Left colon (tissue), 2 donors: ENCODE measurements at places on chromosomes 1 and 21.

- DNase-seq, result no peak
Measured at GRCh38 chr1:56496821-56497772, 82.3 kb downstream of the PLPP3 start.

DNA sequence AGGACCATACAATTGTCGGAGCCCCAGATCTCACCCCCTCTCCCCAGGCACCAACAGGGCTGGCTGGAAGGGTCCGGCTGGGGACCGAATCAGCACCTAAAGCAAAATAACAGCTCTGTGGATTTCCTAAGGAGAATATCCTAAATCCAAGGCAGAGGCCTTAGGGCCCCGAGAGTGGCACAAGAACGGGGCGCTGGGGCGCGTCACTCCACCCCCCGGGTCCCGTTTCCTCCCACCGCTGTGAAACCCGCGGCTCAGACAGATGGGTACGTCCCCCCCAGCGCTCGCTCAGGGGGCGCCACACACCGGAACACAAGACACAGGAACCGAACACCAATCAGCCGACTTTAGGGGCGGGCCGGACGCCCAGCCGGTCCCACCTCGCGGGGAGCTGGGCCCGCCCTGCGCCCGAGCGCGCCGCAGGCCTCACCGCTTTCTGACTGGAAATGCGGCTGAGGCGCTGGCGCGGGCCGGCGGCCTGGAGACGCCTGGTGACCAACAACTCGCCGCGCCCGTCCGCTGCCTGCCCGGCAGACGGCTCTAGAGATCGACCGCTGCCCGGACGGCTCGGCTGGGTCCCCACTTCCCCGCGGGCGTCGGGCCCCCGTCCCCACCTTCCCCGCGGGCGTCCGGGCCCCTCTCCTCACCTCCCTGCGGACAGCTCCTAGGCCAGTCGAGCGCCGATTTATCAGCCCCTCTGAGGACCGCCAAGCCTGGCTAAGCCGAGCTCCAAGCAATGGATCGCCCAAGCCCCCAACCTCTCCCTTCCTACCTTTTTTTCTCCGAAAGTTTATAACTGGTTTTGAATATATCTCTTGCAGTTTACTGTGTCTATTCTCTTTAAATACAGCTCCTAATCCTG lies at the start of gene HFM1:
Gene HFM1, minus strand, starts transcription at position 687 of the 862 bp plus-strand sequence. CDS start 3,755 bp downstream, outside the sequence.
- peak; percentile 49 for DNase-seq

- DNase-seq, result no peak
Measured at GRCh38 chr1:229323885-229324553, 18.8 kb downstream of the CCSAP start.

DNA sequence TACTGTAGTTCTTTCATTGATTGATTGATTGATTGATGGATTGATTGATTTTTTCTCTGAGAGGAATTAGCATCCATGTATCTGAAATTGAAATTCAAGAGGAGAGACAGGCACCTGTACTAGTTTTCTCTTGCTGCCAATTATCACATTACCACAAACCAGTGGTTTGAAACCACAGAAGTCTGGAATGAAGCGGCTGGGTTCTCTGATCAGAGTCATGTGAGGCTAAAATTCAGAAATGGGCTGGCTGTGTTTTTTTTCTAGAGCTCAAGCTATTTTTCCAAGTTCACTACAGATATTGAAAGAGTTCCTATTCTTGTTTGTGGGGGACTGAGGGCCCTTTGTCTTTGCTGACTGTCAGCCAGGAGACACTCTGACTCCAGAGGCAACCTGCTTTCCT lies 10.0 kb downstream of the NBPF3 start:
- no peak for DNase-seq

DNA sequence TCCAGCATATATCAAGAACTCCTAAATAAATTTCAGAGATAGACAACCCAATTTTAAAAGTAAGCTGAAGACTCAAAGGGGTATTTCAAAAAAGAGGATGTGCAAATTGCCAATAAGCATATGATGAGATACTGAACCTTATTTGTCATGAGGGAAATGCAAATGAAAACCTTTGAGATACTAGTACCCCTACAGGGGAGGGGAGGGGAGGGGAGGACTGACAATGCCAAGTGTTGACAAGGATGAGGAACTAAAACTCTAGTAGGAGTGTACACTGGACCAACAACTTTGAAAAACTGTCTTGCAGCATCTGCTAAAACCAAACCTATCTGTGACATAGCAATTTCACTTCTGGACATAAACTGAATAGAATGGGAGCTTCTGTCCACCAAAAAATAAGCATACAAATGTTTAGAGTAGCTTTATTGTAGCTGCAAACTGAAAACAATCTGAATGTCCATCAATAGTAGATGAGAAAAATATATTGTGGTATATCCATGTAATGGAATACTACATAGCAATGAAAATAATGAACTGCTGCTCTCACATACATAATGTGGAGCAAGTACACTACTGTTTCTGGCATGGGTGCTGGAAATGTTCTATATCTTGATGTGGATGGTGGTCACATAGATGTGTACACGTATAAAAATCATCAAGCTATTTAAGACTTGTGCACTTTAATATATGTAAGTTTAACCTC lies 57.2 kb downstream of the CDK18 start:
- no peak for DNase-seq

DNA sequence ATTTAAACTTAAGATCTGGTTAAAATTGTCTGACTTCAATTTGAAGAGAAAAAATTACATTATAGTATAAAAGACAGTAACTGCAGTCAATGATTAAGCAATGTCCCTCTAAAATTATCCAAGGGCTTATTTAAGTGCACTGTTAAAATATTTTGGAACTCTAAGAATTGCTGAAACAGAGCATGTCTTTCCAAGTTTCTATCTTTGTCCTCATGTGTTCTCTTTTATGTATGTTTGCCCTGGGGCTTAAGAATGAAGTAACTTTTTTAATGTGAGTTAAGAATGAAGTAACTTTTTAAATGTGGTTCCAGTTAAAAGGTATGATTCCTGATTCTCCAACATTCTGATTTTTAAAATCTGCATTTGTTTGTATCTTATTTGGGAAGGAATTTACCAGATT lies 69.0 kb upstream of the MARK1 start:
- no peak for DNase-seq

GRCh38 chr1:77413541-77414335 lies 131.9 kb downstream of the AK5 start:
- no peak for DNase-seq

DNA sequence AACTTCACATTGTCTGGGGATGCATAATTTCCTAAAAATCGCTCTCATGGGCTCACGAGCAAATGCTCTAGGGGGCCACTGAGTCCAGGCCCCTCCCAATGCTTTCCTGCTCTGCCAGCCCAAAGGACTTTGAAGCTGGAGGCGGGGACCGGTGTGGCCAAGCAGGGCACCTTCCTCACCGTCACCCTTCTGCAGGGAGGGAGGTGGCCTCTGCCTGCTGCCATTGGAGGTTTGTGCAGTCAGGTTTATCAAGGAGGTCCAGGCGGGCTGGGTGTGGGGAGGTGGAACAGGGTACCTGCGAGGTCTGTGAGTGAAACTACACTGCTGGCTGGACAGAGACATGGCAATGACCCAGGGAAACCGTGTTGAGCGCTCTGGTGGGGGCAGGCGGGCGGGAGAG lies 58.1 kb upstream of the TRAPPC10 start:
- DNase-seq, result no peak

DNA sequence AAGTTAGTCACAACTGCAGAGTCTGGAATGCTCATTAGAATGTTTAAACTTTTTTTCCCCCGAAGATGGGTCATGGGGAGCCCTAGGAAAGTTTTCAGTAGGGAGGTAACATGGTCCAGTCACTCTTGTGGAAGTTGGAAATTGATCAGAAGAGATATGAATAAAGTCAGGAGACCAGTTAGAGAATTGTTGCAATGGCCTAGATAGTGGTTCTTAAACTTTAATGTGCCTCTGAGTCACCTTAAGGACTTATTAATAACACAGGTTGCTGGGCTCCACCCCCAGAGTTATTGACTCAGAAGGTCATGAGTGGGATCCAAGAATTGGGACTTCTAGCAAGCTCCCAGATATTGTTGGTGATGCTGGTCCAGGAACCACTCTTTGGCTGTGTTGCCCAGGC lies 3.2 kb upstream of the TFAP2E start:
- DNase-seq, result no peak

- peak; percentile 76 for DNase-seq
Measured at GRCh38 chr1:23916209-23917131, 3.3 kb upstream of the CNR2 start.

DNA sequence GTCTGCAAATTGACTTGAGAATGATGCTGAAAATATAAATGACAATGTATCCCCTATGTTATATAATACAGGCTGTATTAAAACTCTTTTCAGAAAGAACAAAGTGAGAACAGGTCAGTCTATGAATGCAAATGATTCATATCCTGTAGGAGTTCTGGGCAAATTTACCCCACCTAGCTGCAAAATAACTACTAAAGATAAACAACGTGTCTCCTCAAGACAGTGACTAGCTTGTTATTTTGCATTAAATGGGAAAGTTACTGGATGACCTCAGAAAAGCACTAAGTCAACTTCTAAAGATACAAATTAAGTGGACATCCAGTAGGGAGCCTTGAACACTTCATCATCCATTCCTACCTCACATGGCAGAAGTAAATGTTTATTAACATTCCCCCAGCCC lies 11.1 kb downstream of the RNF19B start:
- no peak for DNase-seq

GRCh38 chr1:201421041-201421440 lies 489 bp downstream of the TNNI1 start:
- DNase-seq, result no peak

- DNase-seq, result no peak
Measured at GRCh38 chr1:97693601-97694000, 227.2 kb downstream of the DPYD start.

DNA sequence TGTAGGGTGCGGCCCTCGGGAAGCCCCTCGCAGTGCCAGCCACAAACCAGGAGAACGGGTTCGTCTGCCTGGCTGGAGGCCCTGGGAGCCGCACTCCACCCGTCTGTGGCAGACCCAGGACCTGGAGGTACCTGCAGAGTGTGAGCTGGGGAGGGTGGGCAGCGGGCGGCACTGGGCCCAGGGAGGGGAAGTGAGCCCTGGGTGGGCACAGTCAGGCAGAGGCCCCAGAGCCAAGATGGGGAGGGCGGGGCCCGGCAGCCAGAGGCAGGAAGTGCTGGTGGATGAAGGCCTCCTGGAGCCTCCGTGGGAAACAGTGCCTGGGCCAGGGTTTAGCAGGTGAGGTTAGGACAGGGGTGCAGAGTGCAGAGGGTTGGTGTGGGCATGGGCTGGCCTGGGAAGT lies 4.0 kb upstream of the PEX10 start:
- DNase-seq, result peak; percentile 62

DNA sequence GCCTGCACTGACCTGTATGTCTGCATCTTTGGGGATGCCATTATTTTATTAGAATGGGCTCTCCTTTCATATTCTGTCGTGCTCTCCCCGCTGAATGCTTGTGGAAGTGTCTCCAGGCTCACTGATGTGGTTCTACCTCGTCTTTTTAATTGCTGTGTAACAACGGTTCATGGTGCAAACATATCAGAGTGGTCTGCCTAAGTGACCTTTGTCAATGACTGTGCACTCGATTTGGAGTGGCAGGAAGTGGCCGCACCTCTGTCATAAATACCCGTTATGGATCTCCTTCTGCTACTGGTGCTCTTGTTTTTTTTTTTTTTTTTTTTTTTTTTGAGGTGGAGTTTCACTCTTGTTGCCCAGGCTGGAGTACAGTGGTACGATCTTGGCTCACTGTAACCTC lies 38.3 kb downstream of the SPSB1 start:
- DNase-seq, result peak; percentile 53

GRCh38 chr1:59685101-59685500 lies 129.6 kb upstream of the HOOK1 start:
- DNase-seq, result no peak

- DNase-seq, result peak; percentile 87
Measured at GRCh38 chr1:3668585-3669300, 16.4 kb downstream of the TP73 start.

DNA sequence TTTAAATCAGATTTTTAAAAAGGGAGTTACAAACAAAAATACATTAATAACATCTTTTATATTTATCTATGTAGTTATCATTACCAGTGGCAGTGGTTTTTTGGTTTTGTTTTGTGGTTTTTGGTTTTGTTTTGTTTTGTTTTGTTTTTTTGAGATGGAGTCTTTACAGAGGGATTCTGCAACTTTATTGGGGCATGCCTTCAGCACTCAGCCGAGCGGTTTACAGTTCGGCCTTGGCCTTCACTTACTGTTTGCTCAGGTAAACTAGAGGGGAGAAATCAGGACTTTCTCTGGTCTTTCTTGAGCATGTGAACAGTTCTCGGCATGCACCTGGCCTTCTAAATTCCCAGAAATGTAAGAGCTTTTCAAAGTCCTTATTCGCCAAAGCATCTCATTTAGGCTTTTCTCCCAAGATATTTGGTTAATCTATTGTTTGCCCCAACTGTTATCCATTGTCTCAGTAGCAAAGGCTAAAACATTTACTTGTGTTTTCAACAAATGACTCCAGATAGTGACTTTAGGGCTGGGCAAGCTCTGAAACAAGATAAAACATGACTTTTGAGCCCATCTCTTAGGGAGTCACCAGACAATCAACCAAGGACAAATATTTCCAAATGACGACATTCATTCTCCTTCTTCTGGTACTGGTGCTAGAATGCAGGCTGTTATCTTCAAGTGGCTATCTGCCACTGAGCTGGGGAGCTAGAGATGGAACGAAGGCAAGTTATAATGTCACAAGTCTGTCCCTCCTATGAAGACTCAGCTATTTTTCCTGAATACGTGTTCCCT lies 48.4 kb upstream of the ADORA3 start:
- DNase-seq, result no peak

DNA sequence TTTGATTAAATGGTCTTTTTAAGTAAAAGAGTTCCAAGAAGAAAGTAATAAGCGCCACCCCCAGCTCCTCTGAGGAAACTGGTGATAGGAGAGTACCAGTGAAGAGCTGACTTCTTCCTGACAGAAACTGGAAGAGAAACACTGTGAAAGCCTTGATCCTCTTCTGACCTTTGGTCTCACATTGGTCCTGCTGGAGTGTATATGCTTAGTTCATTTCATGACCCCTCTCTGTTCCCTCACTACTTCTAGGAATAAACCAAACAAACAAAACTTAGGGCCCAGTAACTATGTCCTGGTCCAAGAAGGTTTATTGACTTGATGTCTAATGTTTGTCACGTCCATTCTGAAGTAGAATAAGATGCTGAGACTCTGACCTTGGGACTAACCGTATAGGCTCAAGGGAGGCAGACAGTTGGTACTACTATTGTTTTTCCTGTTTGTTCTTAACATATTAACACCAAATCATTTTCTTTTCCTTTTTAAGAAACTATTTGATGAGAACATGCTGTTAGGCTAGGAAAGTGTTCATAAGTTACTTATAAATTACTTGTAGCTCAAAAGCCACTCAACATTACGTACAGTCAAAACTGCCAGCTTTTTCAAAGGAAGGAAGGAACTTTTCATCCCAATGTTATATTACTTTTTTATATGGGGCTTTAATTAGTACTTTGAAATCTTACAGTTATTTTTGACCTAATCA lies 57.9 kb downstream of the MIER1 start:
- DNase-seq, result no peak

GRCh38 chr1:162876751-162877150 lies 15.8 kb upstream of the CCDC190 start:
- DNase-seq, result no peak

- no peak for DNase-seq
Measured at GRCh38 chr21:15183813-15184257, 119.0 kb upstream of the NRIP1 start.

- DNase-seq, result no peak
Measured at GRCh38 chr1:204357551-204358490, 1.9 kb downstream of the PLEKHA6 start.
